Hepatocyte (in vitro differentiated cells): ENCODE measurements at places on chromosomes 4 and X.

DNA sequence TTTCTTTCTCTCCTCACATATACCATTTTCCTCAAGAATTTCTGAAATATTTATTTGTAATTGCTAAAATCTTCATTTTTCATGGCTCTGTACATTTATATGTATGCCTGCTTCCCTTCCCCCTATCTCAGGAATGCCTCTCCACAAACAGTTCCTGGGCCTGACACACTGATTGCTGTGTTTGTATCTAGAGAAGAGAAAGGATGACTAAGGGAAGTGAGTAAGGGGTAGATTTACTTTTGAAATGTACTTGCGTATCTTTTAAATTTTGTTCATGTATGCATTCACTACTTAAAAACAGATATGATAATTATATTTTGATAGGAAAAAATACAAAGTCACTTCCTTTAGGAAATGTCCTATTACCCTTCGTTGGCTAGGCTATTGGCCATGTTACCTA lies 790.8 kb downstream of the PCDH18 start:
- H3K27me3 ChIP-seq = no peaks in the 10 kb centered on the region
- H3K36me3 ChIP-seq = no peaks in the 10 kb centered on the region
- H3K4me1 ChIP-seq = no peaks in the 10 kb centered on the region
- no peak for DNase-seq
- H3K27ac ChIP-seq = peak overlapping the region; percentile 16

DNA sequence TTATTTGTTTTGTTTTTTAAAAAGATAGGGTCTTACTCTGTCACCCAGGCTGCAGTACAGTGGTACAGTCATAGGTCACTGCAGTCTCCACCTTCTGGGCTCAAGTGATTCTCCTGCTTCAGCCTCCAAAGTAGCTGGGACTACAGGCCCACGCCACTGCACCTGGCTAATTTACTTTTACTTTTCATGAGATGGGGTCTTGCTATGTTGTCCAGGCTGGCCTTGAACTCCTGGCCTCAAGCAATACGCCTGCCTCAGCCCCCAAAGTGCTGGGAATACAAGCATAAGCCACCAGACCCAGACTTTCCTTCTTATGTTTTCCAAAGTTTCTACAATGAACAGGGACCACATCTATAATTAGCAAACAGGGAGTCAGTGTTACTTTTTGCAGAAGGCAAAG lies 37.9 kb upstream of the MXD4 start:
- H3K36me3 ChIP-seq = no peaks in the 10 kb centered on the region
- no peaks in the 10 kb centered on the region for H3K4me1 ChIP-seq
- no peaks in the 10 kb centered on the region for H3K27me3 ChIP-seq
- no peak overlapping the region for H3K4me3 ChIP-seq

DNA sequence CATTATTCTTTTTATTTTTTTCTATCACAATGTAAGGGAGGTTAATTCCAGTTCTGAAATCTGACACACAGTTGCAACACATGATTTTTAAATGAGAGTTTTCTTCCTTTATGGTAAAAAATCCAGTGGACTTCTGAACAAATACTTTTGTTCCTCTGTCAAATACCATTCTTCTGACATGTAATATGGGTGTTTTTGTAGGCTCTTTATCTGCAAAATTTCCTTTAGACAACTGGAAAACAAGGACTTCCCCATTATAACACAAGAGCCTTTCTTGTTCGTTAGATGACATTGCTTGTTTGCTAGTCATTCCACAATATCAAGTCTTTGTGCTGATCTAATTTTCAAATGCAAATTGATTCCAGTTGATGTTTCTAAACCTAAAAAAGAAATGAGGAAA lies 7.7 kb downstream of the FANCB start:
- no peaks in the 10 kb centered on the region for H3K4me1 ChIP-seq
- H3K27me3 ChIP-seq = no peaks in the 10 kb centered on the region
- DNase-seq = no peak
- H3K36me3 ChIP-seq = no peaks in the 10 kb centered on the region
- H3K27ac ChIP-seq = no peak overlapping the region
- H3K4me3 ChIP-seq = no peak overlapping the region

DNA sequence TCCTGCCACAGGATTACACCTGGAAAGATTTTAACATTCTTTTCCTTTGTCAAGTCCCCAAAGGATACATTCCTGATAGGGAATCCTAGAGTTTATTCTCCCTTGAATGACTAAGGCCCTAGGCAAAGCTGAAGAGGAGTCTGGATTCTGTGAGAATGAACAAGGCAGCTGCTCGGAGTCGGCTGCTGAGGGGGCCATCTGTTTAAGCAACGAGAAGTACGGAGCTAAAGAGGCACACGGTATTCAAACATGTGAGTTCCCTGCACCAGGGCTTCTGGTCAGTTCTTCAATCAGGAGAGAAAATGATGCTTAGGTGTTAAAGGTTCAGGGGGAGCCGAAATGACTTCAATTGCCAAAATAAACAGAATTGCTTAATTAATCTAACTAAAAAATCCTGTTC lies 97.6 kb downstream of the MGST2 start:
- no peak for DNase-seq
- no peak overlapping the region for H3K4me3 ChIP-seq
- peaks cover 24% of the 10 kb centered on the region for H3K4me1 ChIP-seq
- no peaks in the 10 kb centered on the region for H3K36me3 ChIP-seq
- H3K27ac ChIP-seq = peak overlapping the region; percentile 25
- H3K27me3 ChIP-seq = no peaks in the 10 kb centered on the region

DNA sequence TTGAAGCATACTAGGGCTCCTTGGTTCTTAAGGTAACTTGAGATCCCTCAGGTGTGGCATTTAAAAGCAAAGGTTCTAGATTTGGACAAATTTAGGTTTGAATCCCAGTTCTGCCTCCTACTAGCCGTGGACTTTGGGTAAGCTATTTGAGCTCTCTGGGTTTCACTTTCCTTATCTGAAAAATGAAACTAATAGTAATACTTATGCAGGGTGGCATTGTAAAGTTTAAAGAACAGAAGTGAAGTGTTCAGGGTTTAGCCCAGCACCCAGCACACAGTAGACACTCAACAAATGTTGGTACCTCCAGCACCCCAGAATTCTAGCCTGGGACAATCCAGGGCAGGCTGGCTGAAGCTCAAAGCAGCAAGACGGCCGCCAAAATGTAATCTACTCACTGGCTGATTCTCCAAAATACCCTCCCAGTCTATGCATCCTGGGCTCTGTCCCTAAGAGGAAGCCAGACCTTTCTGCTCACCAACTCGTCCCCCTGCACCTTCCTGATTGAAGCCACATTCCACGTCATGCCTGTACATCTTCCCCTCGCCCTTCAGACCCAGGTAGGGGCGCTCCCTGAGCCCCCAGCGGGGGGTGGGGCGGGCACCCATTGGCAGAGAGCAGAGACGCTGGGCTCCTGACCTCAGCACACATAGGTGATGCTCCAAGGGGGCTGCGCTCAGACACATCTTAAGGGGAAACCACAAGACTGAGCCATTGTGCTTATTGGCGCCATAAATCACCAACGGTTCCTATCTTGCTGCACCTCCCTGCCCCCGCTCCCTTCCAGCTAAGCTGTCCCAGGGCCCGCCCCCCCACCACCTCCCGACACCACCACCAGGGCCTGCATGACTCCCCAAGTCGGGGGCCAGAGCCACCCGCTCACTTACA lies 160.6 kb downstream of the BCOR start:
- H3K4me1 ChIP-seq = no peaks in the 10 kb centered on the region
- no peak overlapping the region for H3K27ac ChIP-seq
- H3K36me3 ChIP-seq = no peaks in the 10 kb centered on the region
- H3K4me3 ChIP-seq = no peak overlapping the region

- H3K4me3 ChIP-seq = no peak overlapping the region
- no peak for DNase-seq
- H3K36me3 ChIP-seq = no peaks in the 10 kb centered on the region
- H3K27ac ChIP-seq = no peak overlapping the region
- no peaks in the 10 kb centered on the region for H3K27me3 ChIP-seq
These were observed 5.6 kb upstream of the CT45A1 start for GRCh38 chrX:135707880-135708279.

- no peak overlapping the region for H3K4me3 ChIP-seq
- H3K27ac ChIP-seq = no peak overlapping the region
- DNase-seq = no peak
- H3K4me1 ChIP-seq = no peaks in the 10 kb centered on the region
- no peaks in the 10 kb centered on the region for H3K36me3 ChIP-seq
- no peaks in the 10 kb centered on the region for H3K27me3 ChIP-seq
These were observed 44.2 kb upstream of the TMEM131L start for GRCh38 chr4:153421941-153422340.

GRCh38 chr4:15963576-15963975 lies 601 bp upstream of the FGFBP2 start:
- H3K27me3 ChIP-seq = no peaks in the 10 kb centered on the region

DNA sequence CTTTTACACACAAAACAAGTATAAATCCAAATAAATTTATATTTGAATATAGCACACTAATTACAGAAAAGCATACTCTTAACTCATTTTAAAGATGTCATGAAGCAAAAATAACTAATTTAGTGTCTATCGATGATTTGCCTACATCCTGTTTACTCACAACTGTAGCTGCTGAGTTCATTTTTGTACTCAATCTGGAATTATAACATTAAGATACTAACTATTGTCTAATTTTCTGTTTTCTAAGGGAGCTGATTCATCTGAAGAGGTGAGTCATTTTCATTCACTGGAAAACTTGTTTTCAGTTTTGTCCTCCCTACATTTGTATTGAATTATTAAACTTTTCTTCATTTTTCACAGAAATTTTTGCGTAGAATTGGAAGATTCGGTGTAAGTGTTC lies 3.7 kb downstream of the STATH start:
- no peaks in the 10 kb centered on the region for H3K4me1 ChIP-seq
- no peak overlapping the region for H3K27ac ChIP-seq
- no peaks in the 10 kb centered on the region for H3K36me3 ChIP-seq
- H3K27me3 ChIP-seq = no peaks in the 10 kb centered on the region
- no peak overlapping the region for H3K4me3 ChIP-seq

DNA sequence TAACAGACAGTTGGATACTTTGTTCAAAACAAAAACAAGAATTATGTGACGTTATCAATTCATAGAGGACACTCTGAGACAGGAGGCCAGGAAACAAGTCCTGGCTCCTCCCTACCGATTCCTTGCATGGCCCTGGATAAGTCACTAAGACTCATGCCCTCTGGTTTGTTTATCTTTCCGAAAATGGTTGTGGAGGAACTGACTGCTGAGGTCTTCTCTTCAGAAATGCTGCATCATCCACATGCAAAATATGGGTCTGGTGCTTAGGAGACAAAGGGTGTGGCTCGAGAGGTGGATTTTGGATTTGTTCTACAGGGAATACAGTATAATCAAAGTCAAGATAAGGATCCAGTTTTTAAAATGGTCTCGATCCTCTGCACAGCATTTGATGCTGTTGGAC lies 130.9 kb downstream of the RELL1 start:
- no peaks in the 10 kb centered on the region for H3K27me3 ChIP-seq
- DNase-seq = no peak
- H3K4me1 ChIP-seq = no peaks in the 10 kb centered on the region
- H3K4me3 ChIP-seq = no peak overlapping the region
